Effector memory CD8-positive, alpha-beta T cell (primary cell): ENCODE measurements at places on chromosomes 6 and 20.
A peak's percentile ranks its signal among the peaks of the same experiment; 100 is the strongest.

- no peak for DNase-seq
Observed at GRCh38 chr6:50602292-50602691, 111.0 kb upstream of the TFAP2D start.

GRCh38 chr20:48139262-48140041 lies 354.2 kb upstream of the SULF2 start:
- no peak for DNase-seq

- no peak for DNase-seq
Observed at GRCh38 chr6:100996409-100996808, 115.3 kb upstream of the ASCC3 start.

- no peak for DNase-seq
Observed at GRCh38 chr6:24537082-24537699, 42.4 kb downstream of the ALDH5A1 start.

DNA sequence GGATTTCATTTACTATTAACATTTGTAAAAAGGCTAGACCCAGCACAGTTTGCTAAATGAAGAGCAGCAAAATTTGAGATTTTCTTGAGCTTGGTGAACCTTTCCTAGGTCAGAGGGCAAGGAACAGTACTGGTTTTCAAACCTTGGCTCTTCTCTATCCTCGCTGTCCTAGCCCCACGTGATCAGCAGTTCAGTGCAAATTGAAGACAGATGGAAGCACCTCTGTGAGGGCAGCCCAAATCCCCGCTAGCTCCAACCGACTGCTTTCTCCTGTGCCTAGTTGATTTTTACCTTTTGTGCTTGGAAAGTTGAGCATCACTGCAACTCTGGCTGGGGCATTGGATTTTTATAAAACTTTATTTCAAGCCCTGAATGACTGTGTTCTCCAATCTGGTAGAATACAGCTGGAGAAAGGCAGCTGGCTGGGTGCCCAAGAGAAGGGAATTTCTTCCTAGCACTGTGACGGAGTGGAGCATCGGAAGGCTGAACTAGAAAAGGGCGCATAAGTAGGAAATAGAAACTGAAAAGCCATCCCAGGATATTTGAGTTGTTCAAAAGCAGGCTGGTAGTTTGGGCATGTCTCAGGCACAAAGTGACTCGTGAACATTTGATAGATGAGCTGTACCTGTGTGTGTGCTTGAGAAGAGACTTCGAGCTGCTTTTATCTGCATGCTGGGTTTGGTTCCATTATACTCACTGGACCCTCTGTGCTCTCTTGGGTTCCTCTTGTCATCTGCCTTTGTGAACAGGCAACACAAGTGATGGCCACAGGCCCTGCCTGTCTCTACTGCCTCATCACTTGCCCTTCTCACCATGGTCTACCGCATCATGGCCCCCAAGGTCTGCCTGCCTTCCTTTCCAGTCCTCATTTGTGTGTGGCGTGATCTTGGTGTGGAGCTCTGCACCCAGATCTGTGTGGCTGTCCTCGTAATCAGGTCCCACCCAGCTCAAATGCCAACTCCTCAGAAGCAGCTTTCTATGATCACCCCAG lies 2.3 kb downstream of the RNF114 start:
- DNase-seq: no peak

DNA sequence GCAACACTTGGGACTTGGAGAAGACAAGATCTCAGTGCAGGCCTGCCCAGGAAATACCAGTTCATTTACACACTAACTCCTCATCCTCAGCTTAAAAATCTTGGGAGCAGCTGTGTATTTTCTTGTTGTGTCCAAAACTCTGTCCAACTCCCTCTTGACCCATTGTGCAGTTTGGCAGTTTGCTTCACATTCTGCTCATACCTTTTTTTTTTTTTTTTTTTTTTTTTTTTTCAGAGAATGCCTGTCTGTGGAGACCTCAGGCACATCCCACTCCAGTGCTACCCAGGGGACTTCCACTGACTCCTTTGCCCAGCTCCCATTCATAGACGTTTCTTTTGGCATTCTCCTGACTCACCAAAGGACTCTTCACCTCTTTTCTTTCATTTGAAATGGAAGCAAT lies 265.8 kb upstream of the TCF21 start:
- no peak for DNase-seq

GRCh38 chr6:83188501-83188900 lies 4.6 kb downstream of the PGM3 start:
- no peak for DNase-seq

- DNase-seq: peak; percentile 77
Observed at GRCh38 chr20:462199-462991, at the start of gene TBC1D20. Gene TBC1D20 (minus strand): TSS chr20:462533. CDS start chr20:462405, 128 bp downstream.

DNA sequence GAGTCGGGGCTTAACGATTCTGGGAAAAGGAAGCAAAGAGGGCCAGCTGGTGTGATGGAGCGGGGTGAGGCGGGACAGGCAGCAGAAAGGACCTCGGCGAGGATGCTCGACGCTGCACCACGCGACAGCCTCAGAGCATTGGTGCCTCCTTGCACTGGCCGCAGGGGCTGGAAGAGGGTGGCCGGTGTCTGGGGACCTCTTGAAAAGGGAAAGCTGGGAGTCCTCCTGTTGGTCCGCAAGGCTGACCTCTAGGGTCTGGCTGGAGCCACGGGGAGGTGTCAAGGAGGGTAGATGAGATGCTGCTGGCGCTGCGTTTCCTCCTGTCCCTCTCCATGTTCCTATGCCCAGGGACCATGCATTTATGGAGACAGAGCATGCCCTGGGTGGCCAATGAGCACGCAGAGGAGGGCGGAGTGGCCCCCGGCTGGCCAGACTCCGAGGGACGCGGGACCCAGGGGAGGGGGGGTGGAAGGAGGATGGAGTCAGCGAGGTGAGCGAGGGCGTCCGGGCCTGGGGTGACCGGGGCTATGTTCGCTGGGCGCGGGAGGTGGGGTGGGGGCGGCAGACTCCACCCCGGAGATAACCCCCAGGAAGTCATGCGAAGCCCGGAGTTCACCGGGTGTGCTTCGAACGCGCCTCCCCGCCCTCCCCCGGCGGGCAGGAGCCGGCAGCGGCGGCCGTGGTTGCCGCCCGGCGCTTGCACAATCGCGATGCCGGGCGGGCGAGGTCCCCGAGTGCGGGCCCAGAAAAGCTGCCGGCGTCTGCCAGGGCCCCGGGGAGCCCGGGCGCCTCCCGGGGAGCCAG lies at the start of gene CYP24A1:
TSS of gene CYP24A1 (minus strand) at position 334 of the 804 bp plus-strand sequence. CDS start 407 bp downstream, outside the sequence.
- DNase-seq: no peak

DNA sequence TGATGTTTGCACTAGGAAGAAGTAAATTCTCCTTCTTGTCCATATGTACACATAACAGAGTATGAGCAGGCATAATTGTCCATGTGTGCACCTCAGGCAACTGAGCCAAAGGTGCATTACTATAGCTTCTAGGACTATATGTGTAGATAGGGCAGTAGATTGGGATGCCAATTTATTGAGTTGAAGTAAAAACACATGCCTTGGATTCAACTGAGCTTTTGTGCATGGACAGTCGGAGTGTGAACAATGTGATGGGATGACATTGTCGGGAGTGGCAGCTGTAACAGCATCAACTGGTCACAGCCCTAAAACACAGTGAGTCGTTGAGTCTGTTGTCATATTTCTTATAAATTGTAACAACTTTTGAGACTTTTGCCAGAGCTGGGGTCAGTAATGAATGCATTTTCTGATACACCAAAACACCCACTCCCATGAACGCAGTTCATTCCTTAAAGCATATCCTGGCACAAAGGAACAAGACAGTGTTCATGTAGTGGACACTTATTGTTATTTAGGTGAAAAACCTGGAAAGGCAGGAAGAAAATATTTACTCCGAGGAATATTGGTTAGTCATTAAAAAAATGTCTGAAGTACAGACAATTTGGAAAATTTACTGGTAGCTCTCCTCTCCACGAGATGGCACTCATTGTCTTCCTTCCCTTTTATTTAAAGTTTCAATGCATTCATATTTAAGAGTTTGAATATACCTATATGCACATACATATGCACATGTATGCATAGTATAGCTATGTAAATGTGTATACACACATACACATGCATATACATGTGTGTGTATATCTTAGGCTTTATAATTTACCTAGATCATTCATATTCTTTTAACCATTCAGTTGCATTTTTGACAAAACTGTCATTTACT lies 302.0 kb upstream of the STXBP5 start:
- no peak for DNase-seq

DNA sequence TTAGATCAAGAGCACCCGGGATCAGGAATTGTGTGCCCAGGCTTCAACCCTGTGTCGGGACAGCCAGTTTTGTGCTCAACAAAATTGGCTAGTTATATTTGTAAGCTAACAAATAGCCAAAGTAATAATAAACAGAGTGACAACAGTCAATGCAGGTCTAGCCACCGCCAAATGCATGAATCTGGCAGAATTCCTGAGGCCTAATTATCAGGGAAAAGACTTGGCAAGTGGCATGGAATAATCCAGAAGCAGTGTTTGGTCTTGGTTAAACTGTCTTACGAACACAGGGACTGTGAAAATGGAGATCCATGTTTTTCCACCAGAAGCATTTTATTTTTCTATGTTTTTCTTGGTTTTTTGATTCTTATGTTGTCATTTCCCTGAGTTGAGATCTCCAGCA lies 268.8 kb downstream of the ZNF217 start:
- DNase-seq: no peak
